ENCODE measurements at places on chromosomes 1 and 21. TPM values are rescaled to one million over a fixed set of nuclear protein-coding genes. Genes with fewer than 3 reads are reported as not detected.

Gene KCNH1
- not detected for total RNA-seq

Gene KRTAP12-2
- total RNA-seq, result not detected

Gene FCRL4
- total RNA-seq, result not detected

Gene FCAMR
- total RNA-seq, result not detected

Gene BRINP2
- total RNA-seq, result not detected

Gene SPRR1B
- not detected for total RNA-seq

Gene ATXN7L2
- total RNA-seq, result 1.3 TPM

Gene PGBD5
- total RNA-seq, result under 0.01 TPM

Gene C21orf58
- 0.87 TPM for total RNA-seq

Gene ITLN2
- total RNA-seq, result not detected

Gene PGBD2
- total RNA-seq, result 10.7 TPM

Gene LCE2A
- total RNA-seq, result not detected

Gene L1TD1
- not detected for total RNA-seq

Gene RAB25
- total RNA-seq, result not detected

Gene ZNF281
- total RNA-seq, result 22.5 TPM

Gene PLA2G2C
- not detected for total RNA-seq

Gene HSPA6
- total RNA-seq, result 0.22 TPM

Gene BRDT
- total RNA-seq, result not detected

Gene HES2
- total RNA-seq, result 5.9 TPM

Gene PRR9
- total RNA-seq, result not detected

Gene OR2M3
- total RNA-seq, result not detected

Gene MX2
- 0.22 TPM for total RNA-seq

Gene GUCA2B
- total RNA-seq, result not detected

Gene CAPN8
- total RNA-seq, result not detected

Gene LRP8
- 7.9 TPM for total RNA-seq

Gene GPR25
- total RNA-seq, result not detected

Gene TSPAN1
- 0.33 TPM for total RNA-seq

Gene LDLRAD2
- 0.09 TPM for total RNA-seq

Gene ERG
- 56.7 TPM for total RNA-seq
